Activated T-cell treated with anti-CD3 and anti-CD28 coated beads, Interleukin-2, amount 50 U/mL, for 72 hours (primary cell): ENCODE measurements at places on chromosomes 16 and 17.

DNA sequence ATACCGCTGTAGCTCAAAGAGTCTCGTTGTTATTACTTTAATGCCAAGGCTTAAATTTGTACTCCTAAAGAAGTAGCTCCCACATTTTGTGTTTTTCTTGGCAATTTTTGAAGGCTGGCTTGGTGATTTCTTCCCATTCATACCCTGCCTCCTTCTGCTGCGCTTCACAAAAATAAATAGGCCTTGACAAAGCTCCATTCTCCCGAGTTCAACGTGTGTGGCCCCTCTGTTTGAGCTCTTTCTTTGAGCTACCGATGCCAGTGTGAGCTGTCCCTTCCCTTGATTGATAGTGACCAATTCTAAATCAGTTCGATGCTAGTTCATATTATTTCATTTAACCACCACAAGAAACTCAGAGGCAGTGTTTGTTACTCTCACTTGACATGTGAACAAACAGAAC, 96.8 kb downstream of the MAP2K6 start:
- H3K27ac ChIP-seq: no peak overlapping the region
- DNase-seq: no peak
- no peaks in the 10 kb centered on the region for H3K27me3 ChIP-seq

- no peaks in the 10 kb centered on the region for H3K4me1 ChIP-seq
- H3K27me3 ChIP-seq: no peaks in the 10 kb centered on the region
- no peak for DNase-seq
- H3K4me3 ChIP-seq: no peak overlapping the region
- H3K27ac ChIP-seq: no peak overlapping the region
These were observed 446.6 kb downstream of the KCNJ18 start for GRCh38 chr17:22138861-22139469.

DNA sequence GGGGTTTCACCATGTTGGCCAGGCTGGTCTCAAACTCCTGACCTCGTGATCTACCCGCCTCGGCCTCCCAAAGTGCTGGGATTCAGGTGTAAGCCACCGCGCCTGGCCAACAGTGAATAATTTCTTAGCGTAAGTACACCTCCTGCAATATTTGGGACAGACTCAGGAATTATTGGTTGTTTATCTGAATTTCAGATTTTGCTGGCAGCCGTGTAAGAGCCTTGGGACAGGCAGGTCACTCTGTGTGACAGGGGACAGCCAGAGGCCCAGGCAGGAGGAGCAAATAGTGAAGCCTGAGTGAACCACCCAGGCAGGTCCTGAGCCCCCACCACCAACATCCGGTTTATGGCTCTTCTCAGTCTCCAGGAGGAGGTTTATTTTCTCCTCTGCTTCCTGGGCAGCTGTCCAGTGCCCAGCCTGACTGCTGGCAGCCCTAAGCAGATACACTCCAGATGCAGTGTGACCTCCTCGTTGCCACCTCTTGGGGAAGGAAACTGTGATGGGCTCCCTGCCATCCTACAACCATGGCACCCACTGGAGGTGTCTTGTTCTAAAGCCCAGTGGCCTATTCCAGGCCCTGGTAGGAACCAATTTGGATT, 26.2 kb upstream of the ADORA2B start:
- no peaks in the 10 kb centered on the region for H3K36me3 ChIP-seq
- no peak overlapping the region for H3K27ac ChIP-seq
- H3K27me3 ChIP-seq: peaks cover 31% of the 10 kb centered on the region
- no peak overlapping the region for H3K4me3 ChIP-seq

- H3K36me3 ChIP-seq: no peaks in the 10 kb centered on the region
- peak overlapping the region; percentile 30 for H3K27ac ChIP-seq
- H3K4me3 ChIP-seq: no peak overlapping the region
- peaks cover 7% of the 10 kb centered on the region for H3K27me3 ChIP-seq
- peaks cover 43% of the 10 kb centered on the region for H3K4me1 ChIP-seq
These were observed 16.2 kb upstream of the XYLT2 start for GRCh38 chr17:50329716-50330115.

DNA sequence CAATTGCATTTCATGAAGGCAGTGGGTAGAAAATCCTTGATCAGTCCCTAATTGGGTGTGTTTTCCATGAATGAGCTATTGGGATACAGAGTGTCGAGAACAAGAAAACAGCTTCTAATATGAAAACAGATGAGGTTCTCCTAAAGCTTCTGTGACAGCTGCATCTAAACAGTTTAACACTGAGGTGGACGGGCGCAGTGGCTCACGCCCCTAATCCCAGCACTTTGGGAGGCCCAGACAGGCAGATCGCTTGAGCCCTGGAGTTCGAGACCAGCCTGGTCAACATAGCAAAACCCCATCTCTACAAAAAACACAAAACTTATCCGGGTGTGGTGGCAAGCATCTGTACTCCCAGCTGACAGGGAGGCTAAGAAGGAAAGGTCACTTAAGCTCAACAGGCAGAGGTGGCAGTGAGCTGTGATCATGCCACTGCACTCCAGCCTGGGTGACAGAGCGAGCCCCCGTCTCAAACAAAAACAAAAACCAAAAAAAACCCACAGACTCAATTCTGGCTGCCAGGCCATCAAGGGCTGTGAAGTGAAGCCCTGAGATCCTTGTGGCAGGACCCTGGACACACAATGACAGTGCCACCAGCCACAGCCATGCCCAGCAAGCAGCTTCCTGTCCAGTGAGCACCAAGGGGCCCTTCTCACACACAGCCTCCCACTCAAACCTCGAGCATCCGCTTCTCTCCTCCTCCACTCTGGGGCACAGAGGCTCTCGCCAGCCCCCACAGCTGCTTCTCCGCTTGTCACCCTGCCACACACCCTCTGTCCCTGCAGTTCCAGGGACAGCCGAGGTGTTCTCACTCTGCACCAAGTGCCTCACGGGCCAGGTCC, 44.0 kb downstream of the ANKRD11 start:
- H3K27ac ChIP-seq: peak overlapping the region; percentile 84
- peaks cover 98% of the 10 kb centered on the region for H3K4me1 ChIP-seq
- no peaks in the 10 kb centered on the region for H3K27me3 ChIP-seq
- H3K36me3 ChIP-seq: peaks cover 3% of the 10 kb centered on the region
- peak overlapping the region; percentile 67 for H3K4me3 ChIP-seq
- peak; percentile 59 for DNase-seq

GRCh38 chr16:22670551-22671041, 143.4 kb upstream of the HS3ST2 start:
- peak; percentile 23 for DNase-seq
- no peaks in the 10 kb centered on the region for H3K4me1 ChIP-seq
- H3K27me3 ChIP-seq: no peaks in the 10 kb centered on the region

DNA sequence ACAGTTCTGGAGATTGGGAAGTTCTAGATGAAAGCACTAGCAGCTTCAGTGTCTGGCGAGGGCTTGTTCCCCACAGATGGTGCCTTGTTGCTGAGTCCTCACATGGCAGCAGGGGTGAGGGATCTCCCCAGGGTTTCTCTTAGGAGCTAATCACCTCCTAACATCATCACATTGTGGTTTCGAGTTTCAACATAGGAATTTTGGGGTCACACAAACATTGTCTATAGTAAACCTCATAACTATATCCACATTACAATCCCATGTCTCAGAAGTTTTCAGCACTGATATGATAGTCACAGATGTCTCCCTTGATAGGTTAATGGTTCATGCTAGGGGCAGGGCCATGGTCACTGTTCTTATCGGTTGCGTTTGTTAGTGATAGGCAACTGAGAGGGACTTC, 13.8 kb downstream of the CLUAP1 start:
- peak overlapping the region; percentile 15 for H3K27ac ChIP-seq
- peaks cover 4% of the 10 kb centered on the region for H3K36me3 ChIP-seq
- peaks cover 37% of the 10 kb centered on the region for H3K4me1 ChIP-seq

DNA sequence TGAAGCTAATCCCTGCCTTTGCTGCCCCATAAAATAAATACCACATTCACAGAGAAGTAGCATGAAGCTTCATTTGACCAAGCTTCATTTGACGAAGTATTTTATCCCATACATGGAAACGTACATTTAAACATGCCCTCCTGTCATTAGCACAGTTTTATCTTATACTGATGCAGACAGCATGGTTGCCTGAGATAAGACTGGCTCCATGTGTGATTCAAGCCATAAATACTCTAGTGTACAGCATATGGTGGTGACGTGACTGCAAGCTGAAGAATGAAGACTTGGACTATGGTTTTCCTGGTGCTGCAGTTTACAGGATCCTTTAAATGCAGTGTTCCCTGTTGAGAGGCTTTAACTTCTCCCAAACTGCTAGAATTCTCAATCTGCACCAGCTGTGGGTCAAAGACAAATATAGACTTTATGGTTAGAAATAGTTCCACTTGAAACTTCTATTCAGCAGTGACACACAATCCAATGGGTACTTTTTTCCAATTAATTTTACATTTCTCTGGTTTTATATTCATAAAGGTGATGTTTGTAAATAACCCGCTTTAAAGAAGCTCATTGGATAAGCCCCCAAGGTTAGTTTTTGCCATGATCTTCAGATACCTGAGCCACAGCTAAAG, 64.9 kb downstream of the CYB561 start:
- H3K27me3 ChIP-seq: no peaks in the 10 kb centered on the region
- no peaks in the 10 kb centered on the region for H3K4me1 ChIP-seq
- H3K4me3 ChIP-seq: no peak overlapping the region
- no peak overlapping the region for H3K27ac ChIP-seq
- peaks cover 7% of the 10 kb centered on the region for H3K36me3 ChIP-seq
- DNase-seq: no peak

- DNase-seq: no peak
- H3K4me1 ChIP-seq: no peaks in the 10 kb centered on the region
- H3K27ac ChIP-seq: no peak overlapping the region
- no peak overlapping the region for H3K4me3 ChIP-seq
- no peaks in the 10 kb centered on the region for H3K27me3 ChIP-seq
- peaks cover 21% of the 10 kb centered on the region for H3K36me3 ChIP-seq
These were observed 62.1 kb downstream of the ABHD15 start for GRCh38 chr17:29504711-29505110.

DNA sequence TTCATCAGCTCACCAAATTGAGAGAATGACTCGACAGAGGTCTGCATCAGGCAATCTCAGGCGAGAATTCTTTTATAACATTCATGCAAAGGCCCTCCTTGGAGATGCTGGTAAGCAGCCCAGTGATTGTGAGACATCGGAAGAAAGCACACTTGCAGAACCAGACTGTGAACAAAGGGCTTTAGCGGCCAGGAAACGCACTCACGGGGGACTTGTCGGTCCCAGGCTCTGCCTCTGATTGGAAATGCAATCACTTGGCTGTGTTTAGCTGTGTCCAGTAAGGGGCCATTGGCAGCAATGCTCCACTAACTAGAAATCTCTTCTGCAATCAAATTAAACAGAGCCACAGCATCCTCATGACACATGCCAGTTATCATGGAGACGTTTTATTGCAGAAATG, 226.7 kb upstream of the CDH13 start:
- no peaks in the 10 kb centered on the region for H3K36me3 ChIP-seq
- peaks cover 13% of the 10 kb centered on the region for H3K27me3 ChIP-seq
- no peak for DNase-seq
- H3K4me3 ChIP-seq: no peak overlapping the region
- no peaks in the 10 kb centered on the region for H3K4me1 ChIP-seq

- peaks cover 19% of the 10 kb centered on the region for H3K4me1 ChIP-seq
- H3K4me3 ChIP-seq: peak overlapping the region; percentile 88
- no peak for DNase-seq
- H3K27ac ChIP-seq: no peak overlapping the region
- H3K36me3 ChIP-seq: no peaks in the 10 kb centered on the region
These were observed 26.1 kb upstream of the DHRS7B start for GRCh38 chr17:21100636-21101035.

DNA sequence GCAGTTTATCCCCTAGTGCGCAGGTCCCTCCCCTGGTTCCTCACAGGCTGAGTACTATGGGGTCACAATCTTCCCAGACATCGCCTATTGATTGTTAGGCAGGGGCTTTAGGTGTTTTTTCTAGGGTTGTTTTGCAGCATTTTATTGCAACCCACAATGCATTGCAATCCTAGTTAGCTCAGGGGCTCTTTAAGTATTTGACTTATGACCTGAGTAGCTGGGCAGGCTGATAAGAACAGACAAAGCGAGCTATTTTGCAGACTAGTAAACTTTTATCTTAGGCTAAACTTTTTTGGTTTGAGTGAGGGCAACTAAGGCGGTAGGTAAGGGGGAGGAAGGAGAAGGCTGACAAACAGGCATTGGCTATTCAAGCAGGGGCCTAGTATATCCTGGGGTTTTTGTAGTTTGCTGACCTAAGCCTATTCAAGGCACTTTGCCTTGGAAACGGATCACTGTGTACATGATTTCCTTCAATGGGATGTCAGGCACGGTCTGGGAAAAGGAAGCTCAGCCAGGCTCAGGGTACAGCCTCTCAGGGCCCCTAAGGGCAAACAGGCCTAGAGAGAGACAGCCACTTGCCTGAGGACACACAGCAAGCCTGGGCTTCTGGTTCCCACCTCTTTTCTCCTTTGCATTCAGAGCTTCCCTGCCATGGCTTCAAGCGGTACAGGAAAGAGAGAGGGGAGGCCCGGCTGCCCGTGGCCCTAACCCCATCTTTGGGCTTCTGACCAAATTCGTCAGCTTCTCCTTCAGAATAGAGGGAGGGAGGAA, 6.4 kb downstream of the DRC7 start:
- no peak overlapping the region for H3K27ac ChIP-seq
- H3K36me3 ChIP-seq: no peaks in the 10 kb centered on the region
- H3K4me1 ChIP-seq: no peaks in the 10 kb centered on the region
- no peak for DNase-seq
- H3K4me3 ChIP-seq: no peak overlapping the region

- peaks cover 8% of the 10 kb centered on the region for H3K36me3 ChIP-seq
- no peak overlapping the region for H3K27ac ChIP-seq
- peaks cover 10% of the 10 kb centered on the region for H3K4me1 ChIP-seq
- H3K27me3 ChIP-seq: no peaks in the 10 kb centered on the region
- DNase-seq: no peak
These were observed 29.7 kb downstream of the POLR3E start for GRCh38 chr16:22326771-22327445.

- peak overlapping the region; percentile 41 for H3K4me3 ChIP-seq
- peaks cover 69% of the 10 kb centered on the region for H3K4me1 ChIP-seq
- H3K27me3 ChIP-seq: no peaks in the 10 kb centered on the region
- H3K36me3 ChIP-seq: no peaks in the 10 kb centered on the region
These were observed 218.7 kb downstream of the RPTOR start for GRCh38 chr17:80763293-80763867.

GRCh38 chr16:67968400-67969253, at the start of gene SLC12A4:
SLC12A4 (minus strand) TSS chr16:67968637; CDS start chr16:67968553, 84 bp downstream.
- peaks cover 29% of the 10 kb centered on the region for H3K4me1 ChIP-seq
- no peaks in the 10 kb centered on the region for H3K27me3 ChIP-seq
- H3K4me3 ChIP-seq: peak within 1 kb of the TSS; percentile 82
- H3K36me3 ChIP-seq: peaks cover 6% of the 10 kb centered on the region
- H3K27ac ChIP-seq: peak within 1 kb of the TSS; percentile 94
- peak; percentile 97 for DNase-seq

DNA sequence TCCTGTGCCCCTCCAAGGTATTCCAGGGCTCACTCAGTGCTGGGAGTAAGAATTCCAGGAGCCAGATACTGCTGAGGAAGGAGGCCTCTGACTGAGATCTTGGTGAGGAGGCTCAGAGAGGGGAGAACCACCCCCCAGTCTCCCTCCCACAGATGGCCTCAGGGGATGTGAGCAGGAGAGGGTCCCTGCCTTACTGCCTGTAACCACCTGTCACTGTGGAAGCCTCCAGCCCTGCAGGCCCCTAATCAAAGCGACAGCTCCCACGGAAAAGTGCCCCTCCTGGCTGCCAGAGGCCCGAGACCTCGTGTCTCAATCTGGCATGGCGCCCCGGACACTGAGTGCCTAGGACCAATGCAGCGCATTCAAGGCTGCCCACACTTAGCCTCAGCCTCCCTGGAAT, 7.7 kb upstream of the C17orf113 start:
- DNase-seq: no peak
- H3K27me3 ChIP-seq: peaks cover 15% of the 10 kb centered on the region

GRCh38 chr16:10172848-10173655, 9.2 kb downstream of the GRIN2A start:
- no peaks in the 10 kb centered on the region for H3K36me3 ChIP-seq
- H3K4me1 ChIP-seq: no peaks in the 10 kb centered on the region
- H3K4me3 ChIP-seq: no peak overlapping the region
- H3K27me3 ChIP-seq: no peaks in the 10 kb centered on the region

- DNase-seq: no peak
- no peaks in the 10 kb centered on the region for H3K4me1 ChIP-seq
- H3K27ac ChIP-seq: no peak overlapping the region
- H3K27me3 ChIP-seq: no peaks in the 10 kb centered on the region
These were observed 92.2 kb upstream of the CDH11 start for GRCh38 chr16:65213866-65214595.
